Thoracic aorta (tissue), 2 donors: ENCODE measurements at places on chromosomes 16 and 17. TPM values are rescaled to one million over a fixed set of nuclear protein-coding genes. Genes with fewer than 3 reads are reported as not detected.

GRCh38 chr16:87293990-87294389 lies 23.2 kb downstream of the C16orf95 start:
- DNase-seq = no peak

DNA sequence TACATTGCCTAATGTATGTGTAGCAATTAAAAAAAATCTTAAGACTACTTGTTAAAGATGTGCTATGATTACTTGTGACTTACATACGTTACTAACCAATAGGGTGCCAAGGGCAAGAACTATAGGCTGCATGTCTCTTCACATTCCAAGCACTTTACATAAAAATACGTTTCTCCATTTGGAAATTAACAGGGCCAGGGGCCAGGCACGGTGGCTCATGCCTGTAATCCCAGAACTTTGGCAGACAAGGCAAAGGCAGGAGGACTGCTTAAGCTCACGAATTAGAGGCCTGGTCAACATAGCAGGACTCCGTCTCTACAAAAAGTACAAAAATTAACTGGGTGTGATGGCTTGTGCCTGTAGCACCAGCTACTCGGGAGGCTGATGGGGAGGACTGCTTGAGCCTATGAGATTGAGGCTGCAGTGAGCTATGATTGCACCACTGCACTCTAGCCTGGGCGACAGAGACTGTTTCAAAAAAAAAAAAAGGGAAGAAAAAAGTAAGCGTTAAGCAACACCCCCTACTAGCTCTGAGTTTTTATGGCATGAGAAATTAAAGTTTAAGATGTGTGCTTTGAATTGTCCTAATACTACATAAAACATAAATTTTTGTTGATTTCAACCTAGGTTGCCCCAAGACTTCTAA lies 12.3 kb downstream of the PSMD12 start:
- no peak for DNase-seq

- DNase-seq = no peak
Observed at GRCh38 chr17:32258383-32259140, 7.1 kb upstream of the RHBDL3 start.

- no peak for DNase-seq
Observed at GRCh38 chr17:56608944-56609343, 15.4 kb downstream of the NOG start.

DNA sequence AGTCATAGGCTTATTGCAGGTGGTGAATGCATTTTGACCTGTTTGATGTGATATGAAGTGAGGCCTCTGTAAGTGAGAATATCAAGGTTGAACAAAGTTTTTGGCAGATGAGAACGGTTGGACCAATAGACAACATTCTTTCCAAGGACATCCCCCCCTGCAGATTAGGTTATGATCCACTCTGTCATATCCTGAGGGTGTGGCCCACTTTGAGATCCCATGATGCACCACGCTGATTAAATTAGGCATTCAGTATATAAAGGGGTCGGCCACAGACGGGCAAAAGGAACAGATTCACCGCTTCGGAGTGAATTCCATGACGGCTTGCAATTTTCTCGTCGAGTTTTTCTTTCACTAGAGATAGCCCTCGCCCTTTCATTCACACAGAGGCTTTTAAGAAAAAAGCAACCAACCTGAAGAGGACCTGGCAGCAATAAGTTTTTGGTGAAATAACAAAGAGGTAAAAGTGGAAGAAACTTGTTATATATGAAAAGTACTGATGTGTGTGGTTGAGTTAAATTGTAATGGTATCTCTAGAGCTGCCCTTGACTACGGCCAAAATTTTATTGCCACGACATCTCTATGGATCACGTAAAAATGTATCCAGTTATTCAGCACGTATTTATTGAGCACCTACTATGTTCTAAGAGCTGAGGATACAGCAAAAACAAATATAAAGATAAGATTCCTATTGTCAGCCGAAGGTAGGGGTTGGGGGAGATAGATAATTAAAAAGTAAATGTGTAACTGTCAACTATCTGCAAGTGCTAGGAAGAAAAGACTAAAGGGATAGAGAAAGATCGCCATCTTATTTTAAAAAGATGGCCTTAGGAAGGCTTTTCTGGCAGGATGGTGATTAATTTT lies 1.7 kb upstream of the RBBP6 start:
- DNase-seq = no peak

DNA sequence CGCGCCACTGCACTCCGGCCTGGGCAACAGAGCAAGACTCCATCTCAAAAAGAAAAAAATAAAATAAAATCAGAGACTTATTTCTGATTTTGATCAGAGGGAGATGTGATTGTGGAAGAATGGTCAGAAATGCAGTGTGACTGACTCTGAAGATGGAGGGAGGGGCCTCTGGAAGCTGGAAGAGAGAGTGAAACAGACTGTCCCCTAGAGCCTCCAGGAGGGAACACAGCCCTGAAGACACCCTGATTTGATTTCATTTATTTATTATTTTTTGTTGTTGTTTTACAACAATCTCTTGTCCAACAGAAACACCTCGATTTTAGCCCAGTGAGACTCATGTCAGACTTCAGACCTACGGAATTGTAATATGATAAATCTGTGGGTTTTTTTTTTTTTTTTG lies 26.1 kb downstream of the BCL7C start:
- DNase-seq = no peak

- DNase-seq = no peak
Observed at GRCh38 chr17:46771561-46772474, 46.7 kb downstream of the WNT3 start.

DNA sequence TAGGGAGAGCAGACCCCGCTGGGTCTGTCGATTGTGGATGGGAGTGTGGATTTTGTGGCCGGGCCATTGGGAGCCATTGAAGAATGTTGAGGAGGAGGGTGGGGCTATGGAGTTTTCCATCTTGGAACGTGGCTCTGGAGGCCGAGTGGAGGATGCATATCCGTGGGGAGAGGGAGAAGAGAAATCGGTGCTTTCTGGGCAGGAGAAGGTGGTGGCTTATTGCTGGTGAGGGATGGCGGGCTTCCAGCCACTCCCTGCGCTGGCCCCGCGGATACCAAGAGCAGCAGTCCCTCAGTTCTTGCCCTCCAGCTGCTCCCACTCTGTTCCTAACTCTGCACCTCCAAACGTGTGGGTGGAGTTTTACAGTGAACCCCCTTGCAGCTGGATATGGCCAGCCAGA lies 162.4 kb downstream of the CMIP start:
- no peak for DNase-seq

DNA sequence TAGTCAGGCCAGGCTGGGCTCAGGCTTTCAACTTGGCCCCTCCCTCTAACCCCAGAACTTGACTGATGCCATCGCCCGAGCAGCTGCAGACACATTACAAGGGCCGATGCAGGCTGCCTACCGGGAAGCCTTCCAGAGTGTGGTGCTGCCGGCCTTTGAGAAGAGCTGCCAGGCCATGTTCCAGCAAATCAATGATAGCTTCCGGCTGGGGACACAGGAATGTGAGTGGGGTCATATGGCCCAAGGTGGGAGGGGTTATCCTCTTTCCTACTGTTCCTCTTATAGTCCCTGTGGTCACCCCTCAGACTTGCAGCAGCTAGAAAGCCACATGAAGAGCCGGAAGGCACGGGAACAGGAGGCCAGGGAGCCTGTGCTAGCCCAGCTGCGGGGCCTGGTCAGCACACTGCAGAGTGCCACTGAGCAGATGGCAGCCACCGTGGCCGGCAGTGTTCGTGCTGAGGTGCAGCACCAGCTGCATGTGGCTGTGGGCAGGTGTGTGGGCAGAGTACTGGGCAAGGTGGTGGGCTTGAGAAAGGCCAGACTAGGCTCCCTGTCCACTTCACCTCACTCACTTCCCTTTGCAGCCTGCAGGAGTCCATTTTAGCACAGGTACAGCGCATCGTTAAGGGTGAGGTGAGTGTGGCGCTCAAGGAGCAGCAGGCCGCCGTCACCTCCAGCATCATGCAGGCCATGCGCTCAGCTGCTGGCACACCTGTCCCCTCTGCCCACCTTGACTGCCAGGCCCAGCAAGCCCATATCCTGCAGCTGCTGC lies 2.1 kb upstream of the NRN1L start:
- no peak for DNase-seq

The HNF1B gene
- not detected for total RNA-seq

The PHLPP2 gene
- 8.1 TPM for total RNA-seq

The QPRT gene
- total RNA-seq = 1.3 TPM
